ENCODE measurements at places on chromosomes 16 and 17. TPM values are rescaled to one million over a fixed set of nuclear protein-coding genes. Genes with fewer than 3 reads are reported as not detected.

- no peak for DNase-seq
Measured at GRCh38 chr17:67655478-67656148, 62.1 kb upstream of the NOL11 start.

SLC16A5 gene
- total RNA-seq = 19.5 TPM

MRC2 gene
- 271 TPM for total RNA-seq

- DNase-seq = no peak
Measured at GRCh38 chr17:70863436-70864248, 694.3 kb downstream of the KCNJ2 start.

KRT32 gene
- total RNA-seq = 0.14 TPM

TP53TG3 gene
- total RNA-seq = not detected

CRYBA1 gene
- not detected for total RNA-seq

- DNase-seq = no peak
Measured at GRCh38 chr17:55691666-55692065, 31.0 kb downstream of the TMEM100 start.

BFAR gene
- 60.8 TPM for total RNA-seq

DNA sequence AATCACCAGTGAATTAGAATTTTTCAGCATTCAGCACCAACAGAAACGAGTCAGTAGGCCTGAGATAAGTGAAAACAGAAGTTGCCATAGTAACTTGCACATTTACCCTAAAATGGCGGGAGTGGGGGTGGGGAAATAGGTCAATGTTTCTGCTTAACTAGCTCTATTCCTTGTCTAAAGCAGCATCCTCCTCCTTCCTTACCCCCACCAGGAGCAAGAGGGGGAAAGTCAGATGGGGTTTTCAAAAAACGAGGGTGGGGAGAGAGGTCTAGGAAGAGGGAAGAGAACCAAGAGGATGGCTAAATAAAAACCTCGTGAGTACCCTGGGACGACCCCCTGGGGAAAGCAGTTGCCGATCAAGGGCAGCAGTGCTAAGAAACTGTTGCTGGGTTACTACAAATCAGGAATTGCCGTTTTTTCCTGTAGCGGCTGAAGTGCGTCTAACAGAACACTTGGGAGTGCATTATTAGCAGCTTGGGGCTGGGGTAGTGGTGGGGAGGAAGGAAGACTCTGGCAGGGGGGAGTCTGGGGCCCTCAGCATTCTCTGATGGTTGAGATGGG, 34.4 kb upstream of the MNT start:
- no peak for DNase-seq

DNA sequence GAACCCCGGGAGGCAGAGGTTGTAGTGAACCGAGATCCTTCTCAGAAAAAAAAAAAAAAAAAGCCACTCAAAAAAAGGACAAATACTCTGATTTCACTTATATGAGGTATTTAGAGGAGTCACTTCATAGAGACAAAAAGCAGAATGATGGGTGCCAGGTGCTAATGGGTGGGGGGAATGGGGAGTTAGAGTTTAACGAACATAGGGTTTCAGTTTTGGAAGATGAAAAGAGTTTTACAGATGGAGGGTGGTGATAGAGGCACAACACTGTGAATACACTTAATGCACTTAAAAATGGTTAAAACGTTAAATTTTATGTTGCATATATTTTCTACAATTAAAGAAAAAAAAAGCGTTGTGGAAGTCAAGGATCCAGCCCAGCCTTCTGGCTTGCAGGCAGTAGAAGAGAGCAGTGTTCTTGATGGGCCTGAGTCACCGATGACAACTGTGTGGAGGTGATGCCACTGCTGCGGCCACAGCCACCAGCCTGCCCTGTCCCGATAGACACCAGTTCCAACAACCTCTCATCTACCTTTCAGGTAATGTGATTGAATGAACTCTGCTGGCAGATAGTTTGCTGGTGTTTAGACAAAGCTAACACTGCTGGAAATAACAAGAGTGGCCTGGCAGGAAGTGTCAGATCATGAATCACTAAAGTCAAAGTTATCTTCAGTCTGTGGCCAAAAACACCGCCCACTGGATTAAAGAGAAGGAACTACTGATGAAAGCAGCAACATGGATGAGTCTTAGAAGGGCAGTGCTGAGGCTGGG, 49.9 kb upstream of the COX10 start:
- DNase-seq = peak; percentile 25

GRCh38 chr16:27925612-27926011, 137.9 kb downstream of the GSG1L start:
- no peak for DNase-seq

PER1 gene
- 19.1 TPM for total RNA-seq

DNA sequence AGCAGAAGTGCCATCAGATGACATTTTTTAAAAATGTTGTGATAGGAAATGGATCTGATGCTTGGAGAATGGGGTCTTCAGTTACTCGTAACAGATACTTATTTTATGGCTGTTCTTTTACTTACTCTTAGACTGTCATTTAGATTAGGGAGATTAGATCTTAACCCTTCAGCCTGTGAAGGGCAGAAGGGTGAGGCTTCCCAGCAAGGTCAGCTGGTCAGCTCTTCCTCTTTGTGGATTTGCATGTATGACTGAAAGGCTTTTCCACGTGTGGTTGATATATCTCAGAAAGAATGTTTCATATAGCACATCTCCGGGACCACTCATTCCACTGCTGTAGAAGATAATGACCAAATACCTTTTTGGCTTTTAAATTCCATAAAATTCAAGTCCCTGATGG, 27.4 kb downstream of the GRB7 start:
- DNase-seq = no peak

ZNF469 gene
- 9.4 TPM for total RNA-seq

GRCh38 chr17:70624211-70624610, 454.9 kb downstream of the KCNJ2 start:
- DNase-seq = no peak

DNA sequence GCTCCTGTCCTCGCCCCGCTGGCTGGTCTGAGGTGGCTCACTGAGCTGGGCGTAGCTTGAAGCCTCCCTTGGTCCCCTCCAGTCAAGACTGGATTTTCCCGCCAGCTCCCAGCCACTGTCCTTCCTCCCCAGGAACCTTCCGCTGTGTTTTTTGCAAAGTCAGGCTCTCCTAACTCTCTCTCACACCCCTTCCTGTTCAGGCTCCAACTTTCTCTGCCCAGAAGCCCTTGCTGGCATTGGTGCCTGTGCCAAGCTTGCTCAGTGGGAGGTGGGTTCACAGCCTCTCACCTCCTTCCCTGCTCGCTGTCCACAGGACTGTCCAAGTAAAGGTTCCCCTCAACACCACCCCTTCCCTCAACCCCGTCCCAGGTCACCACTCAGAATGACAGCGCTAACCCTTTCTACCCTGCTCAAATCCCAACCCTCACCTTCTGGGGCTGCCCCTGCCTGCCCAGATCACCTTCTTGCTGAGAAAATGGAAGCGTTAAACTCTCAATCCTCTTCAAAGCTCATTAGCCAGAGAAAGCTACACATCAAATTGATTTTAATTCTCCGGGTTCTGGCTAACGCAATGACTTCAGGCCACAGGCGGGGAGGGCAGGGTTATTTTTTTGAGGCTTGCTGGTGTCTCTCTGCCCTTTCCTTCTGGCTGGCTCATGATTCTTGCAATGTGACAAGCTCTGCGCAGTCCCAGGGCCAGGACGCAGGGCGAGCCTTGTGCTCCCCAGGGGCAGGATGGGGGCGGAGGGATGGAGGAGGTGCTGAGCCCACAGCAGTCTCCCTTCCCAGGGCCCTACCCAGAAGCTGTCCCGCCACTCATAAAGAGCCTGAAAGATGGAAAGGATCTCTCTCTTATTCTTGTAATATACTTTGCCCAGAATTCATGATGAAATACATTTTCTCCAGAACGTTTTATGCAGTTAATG, 357.2 kb upstream of the TNRC6C start:
- DNase-seq = no peak

GRCh38 chr16:58608601-58609136, 21.0 kb downstream of the CNOT1 start:
- DNase-seq = no peak

GRCh38 chr17:78753316-78754250, 28.5 kb downstream of the CYTH1 start:
- DNase-seq = no peak

PDF gene
- total RNA-seq = 14.5 TPM

GAS2L2 gene
- total RNA-seq = not detected

All from HFFc6 (cell line).